ENCODE measurements at places on chromosomes 1 and 21. TPM values are rescaled to one million over a fixed set of nuclear protein-coding genes. Genes with fewer than 3 reads are reported as not detected.
A peak's percentile ranks its signal among the peaks of the same experiment; 100 is the strongest.

Gene LCE3E
- total RNA-seq, result not detected

DNA sequence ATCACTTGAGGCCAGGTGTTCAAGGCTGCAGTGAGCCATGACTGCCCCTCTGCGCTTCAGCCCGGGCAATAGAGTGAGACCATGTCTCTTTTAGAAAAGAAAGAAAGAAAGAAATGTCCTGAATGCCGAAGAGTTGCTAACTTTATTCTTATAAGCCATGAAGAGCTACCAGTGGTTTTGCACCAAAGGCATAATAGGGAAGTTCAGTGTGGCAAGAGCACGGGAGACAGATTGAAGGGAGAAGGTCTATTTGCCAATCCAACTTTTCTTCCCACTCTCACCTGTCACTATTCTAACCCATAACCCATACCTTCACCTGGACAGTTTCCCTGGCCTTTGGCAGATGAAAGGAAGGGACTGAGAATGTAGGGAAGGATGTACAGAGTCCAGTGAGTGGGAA lies 4.4 kb upstream of the PEA15 start:
- DNase-seq, result no peak

GRCh38 chr1:183514235-183514634 lies 41.9 kb downstream of the SMG7 start:
- DNase-seq, result no peak

Gene ATP5PF
- 124 TPM for total RNA-seq

Gene ANKRD65
- total RNA-seq, result not detected

- DNase-seq, result peak; percentile 46
Measured at GRCh38 chr1:167617153-167618147, 12.6 kb upstream of the RCSD1 start.

- no peak for DNase-seq
Measured at GRCh38 chr1:48761986-48762385, 14.7 kb downstream of the BEND5 start.

Gene KRTAP13-4
- total RNA-seq, result not detected

DNA sequence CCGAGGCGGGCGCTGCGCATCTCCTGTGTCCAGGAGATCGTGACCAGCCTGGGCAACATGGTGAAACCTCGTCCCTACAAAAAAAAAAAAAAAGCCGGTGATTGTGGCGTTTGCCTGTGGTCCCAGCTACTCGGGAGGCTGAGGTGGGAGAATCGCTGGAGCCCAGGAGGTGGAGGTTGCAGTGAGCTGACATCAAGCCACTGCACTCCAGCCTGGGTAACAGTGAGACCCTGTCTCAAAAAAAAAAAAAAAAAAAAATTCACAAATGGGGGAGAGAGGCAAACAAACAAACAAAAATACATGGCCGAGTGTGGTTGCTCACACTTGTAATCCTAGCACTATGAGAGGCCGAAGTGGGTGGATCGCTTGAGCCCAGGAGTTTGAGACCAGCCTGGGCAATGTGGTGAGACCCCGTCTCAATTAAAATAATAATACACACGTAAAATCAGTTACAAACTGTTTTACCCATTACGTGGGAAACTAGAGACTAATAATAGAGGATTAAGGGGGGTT lies 758 bp downstream of the TATDN3 start:
- no peak for DNase-seq

DNA sequence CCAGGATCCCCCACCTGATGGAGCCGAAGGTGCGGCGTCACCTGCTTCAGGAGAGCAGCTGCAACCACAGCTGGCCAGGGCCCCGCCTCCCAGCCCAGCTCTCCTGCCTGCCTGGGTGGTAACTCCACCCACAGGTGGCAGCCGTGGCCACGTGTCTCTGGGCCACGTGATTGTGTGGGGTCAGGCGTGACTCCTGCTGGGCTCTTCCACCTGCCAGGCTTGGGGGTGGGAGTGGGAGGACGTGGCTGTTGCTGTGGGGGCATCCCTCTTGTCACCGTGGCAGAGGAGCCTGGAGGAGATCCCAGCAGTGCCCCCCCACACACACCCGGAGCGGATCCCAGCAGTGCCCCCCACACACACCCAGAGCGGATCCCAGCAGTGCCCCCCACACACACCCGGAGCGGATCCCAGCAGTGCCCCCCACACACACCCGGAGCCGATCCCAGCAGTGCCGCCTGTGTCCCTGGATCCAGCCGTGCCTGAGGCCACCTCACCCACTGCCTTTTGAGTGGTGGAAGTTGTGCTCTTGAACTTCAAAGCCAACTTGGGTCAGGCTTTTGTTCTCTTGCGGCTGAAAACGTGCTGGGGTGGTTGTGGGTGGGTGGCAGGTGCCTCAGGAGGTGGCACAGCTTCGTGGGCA lies 32.2 kb downstream of the POFUT2 start:
- peak; percentile 22 for DNase-seq

Gene CD1B
- not detected for total RNA-seq

Gene KIAA0040
- total RNA-seq, result 21.4 TPM

Gene KCNE2
- not detected for total RNA-seq

GRCh38 chr1:7644086-7644485 lies 127.0 kb upstream of the VAMP3 start:
- DNase-seq, result no peak

DNA sequence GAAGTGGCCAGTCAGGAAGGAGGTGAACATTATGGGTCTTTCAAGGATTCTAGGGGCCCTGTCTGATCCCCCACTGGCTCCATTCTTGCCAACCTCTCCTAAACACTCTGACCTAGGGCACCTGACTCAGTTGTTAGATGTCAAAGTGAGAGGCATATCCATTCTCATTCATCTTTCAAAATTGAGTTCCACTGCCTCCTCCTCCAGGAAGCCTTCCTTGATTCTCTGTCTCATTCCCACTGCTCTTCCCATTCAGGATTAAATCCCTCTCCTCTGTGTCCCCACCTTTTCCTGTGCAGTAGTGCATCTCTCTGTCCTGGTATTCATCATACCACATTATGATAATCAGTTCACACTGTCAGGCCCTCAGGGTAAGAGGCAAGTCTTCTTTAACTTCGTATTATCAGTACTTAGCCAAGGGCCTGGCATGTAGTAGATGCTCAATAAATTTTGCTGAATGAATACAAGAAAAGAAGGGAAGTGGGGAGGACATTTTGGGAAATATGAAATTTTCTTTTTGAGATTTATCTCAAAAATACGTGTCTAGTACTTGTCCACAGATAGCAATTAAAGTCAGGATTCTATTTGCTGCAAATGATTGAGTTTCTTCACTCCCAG lies 61.8 kb upstream of the ITPKB start:
- no peak for DNase-seq

GRCh38 chr1:12485231-12486058 lies 132.6 kb downstream of the DHRS3 start:
- DNase-seq, result no peak

- DNase-seq, result no peak
Measured at GRCh38 chr1:206068314-206068713, 15.3 kb downstream of the RHEX start.

Gene FAM151A
- total RNA-seq, result not detected

- DNase-seq, result no peak
Measured at GRCh38 chr1:8408151-8408839, 90.4 kb downstream of the SLC45A1 start.

- peak; percentile 43 for DNase-seq
Measured at GRCh38 chr1:223230161-223230881, 87.3 kb upstream of the TLR5 start.

DNA sequence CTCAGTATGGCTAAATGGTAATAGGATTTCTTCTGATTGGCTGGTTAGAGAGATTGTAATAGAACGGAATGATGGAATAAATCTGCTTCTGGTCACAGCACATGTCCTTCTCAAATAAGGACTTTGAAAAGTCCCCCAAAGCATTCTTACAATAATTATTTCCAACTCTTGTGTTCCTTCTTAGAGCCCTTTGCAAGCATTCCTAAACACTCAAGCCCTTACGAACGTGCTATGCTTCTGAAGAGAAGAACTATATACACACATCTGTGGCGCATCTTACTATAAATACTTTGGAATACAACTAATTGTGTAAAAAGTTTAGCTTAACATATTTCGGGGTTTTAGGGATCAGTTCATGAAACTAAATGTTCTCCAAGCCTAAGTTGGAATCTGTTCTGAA lies 25.6 kb downstream of the CLIC4 start:
- DNase-seq, result no peak

Gene CR1L
- total RNA-seq, result not detected

DNA sequence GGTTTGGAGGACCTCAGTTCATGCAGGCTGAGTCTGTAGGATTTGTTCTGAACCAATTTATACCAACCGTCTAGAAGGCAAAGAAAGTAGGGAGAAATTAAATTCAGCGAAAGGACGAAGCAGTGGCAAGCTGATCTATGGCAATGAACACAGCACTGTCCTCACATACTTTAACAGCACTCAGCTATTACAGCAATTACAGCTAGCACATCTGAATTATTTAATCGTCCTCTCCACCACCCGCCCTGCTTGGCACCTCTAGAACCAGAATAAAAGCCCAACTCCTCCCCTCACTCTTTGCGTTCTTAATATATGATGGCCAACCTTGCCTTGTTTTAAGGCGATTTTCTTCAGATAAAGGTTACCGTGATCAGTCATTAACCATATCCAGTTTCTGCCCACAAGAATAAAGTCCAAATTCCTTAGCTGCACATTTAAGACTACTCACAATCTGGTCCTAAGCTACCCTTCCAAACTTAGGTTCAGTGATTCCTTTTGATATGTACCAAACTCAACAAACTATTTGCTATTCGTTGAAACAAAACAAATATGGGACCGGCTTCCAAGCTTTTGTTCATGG lies 169.4 kb upstream of the ESRRG start:
- no peak for DNase-seq

Gene HMCN1
- 0.12 TPM for total RNA-seq

Gene SPRR3
- total RNA-seq, result not detected

DNA sequence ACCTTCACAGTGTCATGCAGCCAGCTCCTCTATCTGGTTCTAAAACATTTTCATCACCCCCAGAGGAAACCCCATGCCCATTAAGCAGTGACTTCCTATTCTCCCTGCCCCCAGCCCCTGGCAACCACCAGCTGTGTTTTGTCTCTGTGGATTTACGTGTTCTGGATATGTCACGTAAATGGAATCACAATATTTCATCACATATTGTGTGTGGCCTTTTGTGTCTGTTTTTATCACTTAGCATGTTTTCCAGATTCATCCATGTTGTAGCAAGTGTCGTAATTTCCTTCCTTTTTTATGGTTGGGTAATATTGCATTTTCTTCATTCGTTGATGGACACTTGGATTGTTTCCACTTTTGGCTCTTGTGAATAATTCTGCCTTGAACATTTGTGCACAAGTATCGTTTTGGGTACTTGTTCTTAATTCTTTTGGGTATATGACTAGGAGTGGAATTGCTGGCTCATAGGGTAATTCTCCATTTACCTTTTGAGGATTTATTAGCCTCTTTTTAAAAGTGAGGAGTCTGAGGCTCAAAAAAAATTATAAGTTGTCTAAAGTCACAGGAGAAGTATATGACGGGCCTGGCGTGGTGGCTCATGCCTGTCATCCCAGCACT lies 127.0 kb downstream of the MRPS6 start:
- DNase-seq, result no peak

GRCh38 chr1:109304226-109304920 lies 2.4 kb downstream of the MYBPHL start:
- no peak for DNase-seq

Gene IL6R
- 17.3 TPM for total RNA-seq

DNA sequence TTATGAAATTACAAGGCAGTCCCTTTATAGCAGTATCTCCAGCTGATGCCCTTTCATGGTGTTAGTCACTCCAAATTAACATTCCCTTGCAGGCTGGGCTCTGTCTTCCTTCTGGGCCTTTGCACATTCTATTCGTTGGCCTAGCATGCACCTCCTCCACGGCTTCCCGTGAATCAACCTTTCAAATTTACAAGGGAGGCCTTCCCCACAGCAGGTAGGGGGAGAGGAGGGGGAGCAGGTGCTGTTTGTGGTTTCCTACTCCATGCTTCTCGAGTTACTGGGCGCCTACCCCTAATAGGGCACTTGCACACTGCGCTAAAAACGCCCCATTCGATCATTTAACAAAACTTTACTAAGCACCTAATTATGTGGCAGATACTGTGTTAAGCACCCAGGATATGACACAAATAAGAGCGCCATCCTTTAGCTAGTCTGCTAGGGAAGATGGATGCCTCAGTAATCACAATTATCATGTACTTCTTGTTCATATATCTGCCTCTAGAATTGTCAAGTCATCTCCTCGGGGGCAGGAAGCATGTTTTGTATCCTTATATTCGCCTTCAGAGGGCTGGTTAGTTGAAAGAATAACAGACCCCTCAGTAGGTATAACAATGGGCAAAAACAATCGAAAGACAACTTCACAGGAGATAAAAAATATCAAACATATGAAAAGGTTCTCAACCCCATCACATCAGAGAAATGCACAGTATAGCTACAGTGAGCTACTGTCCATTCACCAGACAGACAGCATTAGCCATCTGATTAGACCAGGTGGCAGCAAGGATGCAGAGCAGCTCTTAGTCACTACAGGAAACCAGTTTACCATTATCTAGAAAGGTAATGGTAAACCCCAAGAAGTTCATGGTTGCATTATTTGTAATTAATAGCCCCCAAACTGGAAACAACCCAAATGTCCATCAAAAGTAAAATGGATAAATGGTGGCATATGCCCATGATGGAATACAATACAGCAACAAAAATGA lies 1.7 kb upstream of the ADAR start:
- peak; percentile 92 for DNase-seq

Gene SLC44A3
- total RNA-seq, result not detected

GRCh38 chr1:143497374-143497747 lies 474.4 kb downstream of the FAM72C start:
- DNase-seq, result no peak

DNA sequence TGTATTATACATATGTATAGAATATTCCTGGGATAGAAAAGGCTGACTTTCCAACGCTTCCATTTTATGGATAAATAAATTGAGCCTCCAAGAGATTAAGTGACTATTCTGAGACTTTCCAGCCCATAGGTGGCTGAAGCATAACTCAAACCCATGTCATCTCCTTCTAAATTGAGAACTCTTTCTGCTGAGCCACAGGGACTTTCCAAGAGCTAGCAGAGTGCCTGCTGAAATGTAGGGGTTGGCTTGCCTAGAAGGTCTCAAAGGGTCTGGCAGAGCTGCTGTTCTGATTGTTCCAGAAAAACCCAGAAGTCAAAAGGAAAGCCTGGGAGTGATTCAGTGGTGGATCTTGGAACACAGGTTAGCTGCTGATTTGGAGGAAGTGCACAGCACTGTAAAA lies 146.4 kb upstream of the BEND5 start:
- DNase-seq, result no peak

DNA sequence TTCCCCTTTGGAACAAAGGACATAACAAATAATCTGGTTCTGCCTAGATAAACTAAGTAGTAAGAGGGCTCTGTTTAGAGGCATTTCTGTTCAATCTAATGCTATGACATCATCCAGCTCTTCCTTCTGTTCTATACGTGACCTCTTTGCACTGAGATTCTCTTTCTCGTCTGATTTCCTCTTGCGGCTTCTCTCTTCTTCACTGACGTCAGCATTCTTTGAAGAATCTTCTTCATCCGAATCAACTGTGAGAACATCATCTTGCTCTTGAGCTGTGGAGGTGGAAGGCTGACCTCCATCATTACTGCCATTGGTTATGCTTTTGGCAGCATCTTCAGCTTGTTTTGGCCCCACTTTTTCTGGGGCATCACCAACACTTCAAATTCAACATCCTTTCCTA lies 130.4 kb downstream of the HS2ST1 start:
- peak; percentile 42 for DNase-seq
